ENCODE measurements at places on chromosomes 3 and 15.

DNA sequence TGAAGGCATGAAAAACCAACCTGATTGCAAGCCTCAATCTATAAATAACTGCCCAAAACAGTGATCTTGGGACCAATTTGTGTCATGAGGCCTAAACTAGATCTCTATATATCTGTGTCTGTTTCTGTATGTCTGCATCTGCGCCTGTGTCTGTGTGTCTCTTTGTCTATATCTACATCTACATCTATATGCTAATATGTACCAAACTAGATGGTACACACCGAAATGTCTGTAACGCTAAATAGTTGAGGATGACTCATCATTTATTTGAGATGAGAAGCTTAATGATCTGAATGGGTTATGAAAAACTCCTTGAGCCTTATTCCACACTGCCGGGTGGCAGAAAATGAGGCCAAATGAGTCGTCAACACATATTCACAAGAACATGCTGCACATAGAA lies 982.3 kb downstream of the ROBO2 start:
- no peak for DNase-seq

GRCh38 chr3:195212749-195213375 lies 58.1 kb downstream of the XXYLT1 start:
- DNase-seq, result no peak

GRCh38 chr3:7924228-7924627 lies 577.4 kb upstream of the LMCD1 start:
- no peak for DNase-seq

- no peak for DNase-seq
These were observed 333.7 kb downstream of the EPHA3 start for GRCh38 chr3:89441141-89441540.

DNA sequence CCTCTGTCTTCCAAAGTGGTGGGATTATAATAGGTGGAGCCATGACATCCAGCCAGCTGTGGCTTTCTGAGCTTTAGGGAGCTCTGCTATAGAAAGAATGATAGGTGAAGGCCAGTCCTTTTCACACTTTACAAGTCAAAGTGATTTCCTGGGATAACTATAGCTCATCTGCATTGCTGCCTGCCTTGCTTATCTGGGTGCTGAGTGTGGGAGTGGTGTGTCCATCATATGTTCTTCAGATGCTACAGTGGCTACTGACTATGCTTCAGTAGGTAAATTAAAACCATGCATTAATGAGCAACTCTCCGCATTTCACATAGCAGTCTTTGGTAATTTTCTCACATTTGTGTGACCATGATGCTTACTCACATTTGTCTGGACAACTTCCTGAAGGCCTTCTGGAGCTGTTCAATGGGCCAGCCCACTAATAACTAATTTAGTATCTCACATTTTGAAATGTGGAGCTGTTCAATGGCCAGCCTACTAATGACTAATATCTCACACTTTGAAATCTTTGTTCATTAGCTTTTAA lies 23.4 kb downstream of the RHOA start:
- DNase-seq, result no peak

- no peak for DNase-seq
These were observed 281.9 kb upstream of the LRRFIP2 start for GRCh38 chr3:37456270-37456708.

DNA sequence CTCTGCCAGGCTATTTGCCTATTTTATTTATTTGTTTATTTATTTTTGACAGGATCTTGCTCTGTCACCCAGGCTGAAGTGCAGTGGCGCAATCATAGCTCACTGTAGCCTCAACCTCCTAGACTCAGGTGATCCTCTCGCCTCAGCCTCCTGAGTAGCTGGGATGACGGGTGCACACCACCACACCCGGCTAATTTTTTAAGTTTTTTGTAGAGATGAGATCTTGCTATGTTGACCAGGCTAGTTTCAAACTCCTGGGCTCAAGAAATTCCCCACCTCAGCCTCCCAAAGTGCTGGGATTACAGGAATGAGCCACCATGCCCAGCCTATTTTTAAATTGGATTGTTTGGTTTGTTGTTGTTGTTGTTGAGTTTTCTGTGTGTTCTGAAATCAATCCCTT lies 5.5 kb downstream of the NDUFB5 start:
- DNase-seq, result no peak

GRCh38 chr3:101065962-101066361 lies 72.7 kb upstream of the ABI3BP start:
- no peak for DNase-seq

DNA sequence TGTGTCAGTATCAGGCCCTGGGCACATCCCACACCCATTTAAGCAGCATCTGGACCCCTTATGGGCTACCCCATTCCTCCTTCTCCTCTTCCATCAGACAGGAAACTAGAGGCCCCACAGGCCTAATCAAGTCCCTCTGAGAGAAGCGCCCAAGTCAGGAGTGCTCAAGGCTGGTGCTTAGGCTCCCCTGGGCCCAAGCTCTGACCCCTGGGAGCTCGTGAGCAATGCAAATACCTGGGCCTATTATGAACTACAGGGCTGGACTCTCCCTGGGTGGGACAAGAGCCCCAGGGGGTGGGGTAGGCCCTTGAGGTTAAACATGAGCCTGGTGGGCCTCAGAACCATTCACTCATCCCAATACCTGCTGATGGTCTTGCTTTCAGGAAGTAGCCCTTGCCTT lies 57.4 kb downstream of the SEMA3G start:
- DNase-seq, result no peak

DNA sequence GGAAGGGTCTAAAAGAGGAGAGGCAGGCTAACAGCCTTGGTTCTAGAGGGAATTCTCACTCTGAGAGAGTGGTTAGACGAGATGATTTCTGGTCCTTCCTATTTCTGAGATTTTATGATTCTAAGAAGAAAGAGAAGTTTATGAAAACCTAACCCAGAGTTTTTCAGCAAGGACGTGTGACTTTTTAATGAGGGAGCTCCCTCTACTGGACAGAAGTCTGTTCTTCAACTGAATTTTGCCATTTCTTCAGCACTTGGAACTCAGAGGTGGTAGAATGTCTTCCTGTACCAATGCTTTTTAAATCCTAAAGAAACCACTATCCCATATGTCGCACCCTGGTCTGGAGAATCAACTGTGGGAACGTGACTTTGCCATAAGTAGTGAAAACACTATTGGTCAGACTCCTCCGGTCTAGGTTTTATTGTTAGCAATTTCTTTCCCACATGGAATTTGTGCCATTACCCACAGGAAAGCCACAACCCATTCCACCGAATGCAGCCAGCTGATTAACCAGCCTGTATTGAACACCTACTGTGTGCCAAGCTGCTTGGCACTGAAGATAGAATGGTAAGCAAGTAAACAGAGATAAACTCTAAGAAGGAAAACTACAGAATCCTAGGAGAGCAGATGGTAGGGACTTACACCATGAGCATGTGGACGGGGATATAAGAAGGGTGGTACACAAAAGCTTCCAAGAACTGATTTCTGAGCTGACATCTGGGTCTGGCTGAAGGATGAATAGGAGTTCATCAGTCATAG lies 199.5 kb upstream of the LMCD1 start:
- no peak for DNase-seq

GRCh38 chr3:9172851-9173321 lies 76.6 kb downstream of the SRGAP3 start:
- no peak for DNase-seq

DNA sequence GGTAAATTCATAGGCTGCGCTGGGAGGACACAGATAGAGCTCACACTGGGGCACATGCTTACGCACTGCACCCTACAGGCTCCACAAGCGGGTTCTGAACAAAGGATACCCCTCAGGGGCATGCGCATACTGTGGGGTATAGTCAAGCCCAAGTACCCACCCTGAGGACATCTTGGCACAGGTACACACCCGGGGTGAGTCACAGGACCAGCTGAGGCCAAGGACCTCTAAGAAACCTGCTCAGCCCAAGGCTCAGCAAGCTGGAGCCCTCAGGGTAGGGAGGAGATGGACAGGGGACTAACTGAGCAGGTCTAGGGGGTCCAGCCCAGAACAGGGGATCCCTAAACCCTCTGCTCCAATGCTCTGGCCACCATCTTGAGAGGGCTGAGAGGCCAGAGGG lies 3.3 kb downstream of the SHISA5 start:
- no peak for DNase-seq

DNA sequence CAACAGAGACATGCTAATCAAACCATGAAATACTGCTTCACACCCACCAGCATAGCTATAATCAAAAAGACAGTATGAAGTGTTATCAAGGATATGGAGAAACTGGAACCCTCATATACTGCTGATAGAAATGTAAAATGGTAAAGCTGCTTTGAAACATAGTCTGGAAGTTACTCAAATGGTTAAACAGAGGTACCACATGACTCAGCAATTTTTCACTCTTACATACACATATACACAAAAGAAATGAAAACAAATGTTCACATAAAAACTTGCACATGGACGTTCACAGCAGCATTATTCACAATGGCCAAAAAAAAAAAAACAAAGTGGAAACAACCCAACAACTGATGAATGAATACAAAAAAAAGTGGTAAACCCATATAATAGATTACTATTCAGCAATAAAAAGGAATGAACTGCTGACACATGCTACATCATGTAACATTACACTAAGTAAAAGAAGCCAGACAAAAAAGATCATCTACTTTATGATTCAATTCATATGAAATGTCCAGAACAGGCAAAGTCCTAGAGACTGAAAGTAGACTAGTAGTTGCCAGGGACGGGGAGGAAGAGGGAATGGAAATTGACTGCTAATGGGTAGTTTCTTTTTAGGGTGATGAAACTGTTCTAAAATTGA lies 23.2 kb downstream of the ZNF148 start:
- no peak for DNase-seq

DNA sequence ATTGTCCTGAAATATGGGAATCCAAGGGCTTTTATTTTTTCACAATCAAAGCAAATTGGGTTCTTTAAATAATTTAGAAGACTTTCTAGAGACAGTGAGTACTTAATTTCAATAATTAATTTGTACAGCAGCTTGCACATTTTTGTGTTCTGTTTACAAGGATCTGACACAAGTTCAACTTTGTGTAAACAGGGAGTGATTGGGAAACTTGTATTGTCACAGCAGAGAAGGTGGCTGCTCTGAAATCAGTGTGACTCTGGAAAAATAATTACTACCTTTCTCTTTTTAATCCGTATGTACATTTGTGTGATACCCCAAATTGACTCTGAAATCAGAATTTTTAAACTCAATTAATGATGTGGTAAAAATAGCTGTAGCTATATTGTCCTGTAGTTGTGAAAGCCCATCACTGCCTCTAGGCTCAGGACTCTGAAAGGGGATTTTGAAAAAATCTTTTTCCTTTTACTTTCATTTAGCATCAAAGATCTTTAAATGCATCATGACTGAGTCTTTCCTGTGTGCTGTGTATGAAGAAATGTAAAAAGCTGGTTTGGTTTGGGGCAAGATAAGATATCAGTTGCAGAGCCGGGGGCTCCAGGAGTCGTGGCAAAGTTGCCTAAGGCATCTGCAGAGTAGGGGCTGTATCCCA lies 45.1 kb downstream of the MFSD1 start:
- no peak for DNase-seq

GRCh38 chr3:131591394-131592014 lies 88.7 kb upstream of the MRPL3 start:
- no peak for DNase-seq

DNA sequence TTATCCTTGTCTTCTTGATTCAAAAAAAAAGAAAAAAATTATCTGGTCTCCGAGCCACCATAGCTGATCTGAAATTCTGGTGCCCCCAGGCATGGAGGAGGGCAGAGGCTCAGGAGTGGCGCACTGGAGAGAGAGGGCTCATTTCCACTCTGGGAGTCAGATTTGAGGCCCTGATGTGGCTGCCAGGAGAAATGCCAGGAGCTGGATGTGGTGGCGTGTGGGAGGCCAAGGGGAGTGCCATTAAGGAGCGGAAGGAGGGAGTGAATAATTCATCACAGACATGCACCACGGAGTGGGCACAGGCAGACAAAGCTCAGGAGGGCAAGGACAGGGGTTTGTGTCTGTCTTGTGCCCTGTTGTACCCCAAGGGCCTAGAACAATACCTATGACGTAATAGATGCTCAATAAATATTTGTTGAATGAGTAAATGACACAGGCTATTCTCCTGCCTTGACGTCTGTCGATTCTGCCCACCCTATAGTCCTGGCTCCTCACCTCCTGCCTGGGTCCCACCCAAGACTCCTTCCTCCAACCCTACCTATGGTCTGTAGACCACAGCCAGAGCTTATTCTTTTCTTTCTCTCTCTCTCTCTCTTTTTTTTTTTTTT lies 12.0 kb upstream of the GRIP2 start:
- no peak for DNase-seq

DNA sequence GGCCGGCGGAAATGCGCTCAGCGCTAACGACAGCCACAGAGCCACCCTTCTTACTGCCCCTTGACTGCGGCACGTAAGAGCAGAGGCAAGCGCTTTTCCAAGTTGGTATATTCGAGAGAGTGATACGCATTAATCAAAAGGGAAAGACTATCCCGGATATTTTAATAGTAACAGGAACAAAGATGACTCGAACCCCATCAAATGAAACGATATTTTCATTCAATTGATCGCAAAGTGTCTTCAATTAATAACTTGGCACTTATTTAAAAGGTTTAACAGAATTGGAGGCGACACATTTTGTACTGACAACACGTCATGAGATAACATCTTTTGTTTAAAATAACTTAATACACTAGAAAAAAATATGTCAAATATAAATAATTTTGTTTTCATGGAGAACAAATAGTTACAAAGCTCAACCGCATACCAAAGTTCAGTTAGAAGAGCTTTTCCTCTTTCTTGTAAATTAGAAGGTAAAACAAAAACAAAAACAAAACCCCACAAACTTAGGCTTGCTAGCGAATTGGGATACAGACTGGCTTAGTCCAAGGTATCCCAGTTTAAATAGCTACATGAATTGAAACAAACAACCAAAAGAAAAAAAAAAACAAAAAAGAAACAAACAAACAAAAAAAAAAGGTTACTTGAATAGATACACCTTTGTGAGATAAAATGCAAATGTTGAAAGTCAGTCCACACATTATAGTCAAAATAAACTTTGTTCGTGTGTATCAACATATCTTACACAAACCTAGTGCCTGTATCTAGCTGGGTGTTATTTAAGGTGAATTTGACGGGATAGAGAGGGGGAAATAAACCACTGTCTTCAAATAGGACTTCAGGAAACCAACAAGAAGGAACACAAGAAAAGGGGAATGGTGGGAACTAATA lies 10.2 kb downstream of the SHOX2 start:
- no peak for DNase-seq

DNA sequence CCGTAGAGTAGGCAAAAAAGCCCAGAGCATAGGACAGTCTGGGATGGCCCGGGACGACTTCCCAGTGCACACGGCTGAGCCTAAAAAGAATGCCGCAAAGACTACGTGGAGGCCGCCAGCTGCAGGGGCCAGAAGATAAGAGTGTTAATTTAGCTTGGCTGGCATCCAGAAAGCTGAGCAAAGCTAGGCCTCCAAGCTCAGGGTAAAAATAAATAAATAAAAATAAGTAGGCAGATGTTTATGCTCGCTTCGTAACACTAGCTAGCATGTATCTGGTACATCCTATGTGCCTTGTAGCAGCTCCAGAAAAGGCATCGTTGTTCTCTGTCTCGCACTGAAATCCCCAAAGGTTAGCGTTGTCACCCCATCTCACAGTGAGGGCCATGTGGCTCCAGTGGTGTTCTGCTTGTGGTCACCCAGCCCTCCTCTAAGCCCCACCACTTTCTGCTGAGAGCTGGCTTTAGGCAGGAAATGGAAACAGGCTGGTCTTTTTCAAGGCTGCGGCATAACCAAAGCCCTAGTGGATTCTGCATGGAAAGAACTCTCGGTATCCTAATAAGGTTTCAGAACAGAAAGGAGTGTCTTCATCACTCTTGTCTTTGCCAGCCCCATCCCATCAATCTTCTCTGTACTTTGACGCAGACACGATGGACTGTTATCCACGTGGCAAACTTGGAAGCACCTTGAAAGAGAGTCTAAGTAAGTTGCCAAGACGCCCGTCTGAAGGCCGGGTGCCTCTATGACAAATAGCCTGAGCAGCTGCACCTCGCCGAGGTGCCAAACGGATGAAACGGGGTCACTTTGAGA lies 58.1 kb upstream of the MEF2A start:
- DNase-seq, result no peak
